ENCODE measurements at places on chromosomes 1 and 21.

- no peak for DNase-seq
Measured at GRCh38 chr1:225424562-225425200, 3.2 kb downstream of the LBR start.

GRCh38 chr1:88133991-88134390 lies 550.1 kb upstream of the PKN2 start:
- DNase-seq, result no peak

DNA sequence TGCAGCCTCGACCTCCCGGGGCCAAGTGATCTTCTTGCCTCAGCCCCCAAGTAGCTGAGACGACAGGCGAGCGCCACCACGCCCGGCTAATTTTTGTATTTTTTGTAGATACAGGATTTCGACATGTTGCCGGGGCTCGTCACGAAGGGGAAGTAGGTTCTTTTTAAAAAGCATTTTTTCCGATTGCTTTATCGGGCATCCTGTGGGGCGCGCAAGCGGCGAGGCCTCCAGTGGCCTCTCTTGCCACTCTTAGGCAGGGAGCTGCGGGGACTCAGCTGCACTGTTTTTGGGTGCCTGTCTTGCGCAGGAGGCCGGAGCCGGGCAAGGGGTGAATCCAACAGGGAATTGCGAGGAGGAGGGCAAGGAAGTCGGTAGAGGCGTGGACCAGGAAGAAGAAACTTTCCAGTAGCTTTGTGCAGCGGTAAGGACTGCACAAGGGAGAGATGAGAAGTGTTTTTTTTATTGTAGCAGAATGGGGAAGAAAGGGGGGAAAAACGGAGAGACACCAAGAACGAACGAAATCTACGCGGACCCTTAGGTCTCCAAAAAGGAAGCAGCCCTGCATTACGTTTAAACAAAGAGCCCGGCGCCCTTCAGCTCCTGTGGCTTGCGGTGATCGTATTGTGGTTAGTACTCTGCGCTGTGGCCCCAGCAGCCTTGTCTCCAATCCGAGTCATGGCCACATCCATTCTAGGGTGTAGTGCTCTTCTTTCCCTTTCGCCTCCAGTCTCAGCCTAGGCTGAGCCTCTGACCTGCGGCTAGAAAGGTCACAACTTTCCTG lies 164.8 kb downstream of the PPIAL4G start:
- no peak for DNase-seq

GRCh38 chr1:43279161-43279560 lies 6.2 kb downstream of the C1orf210 start:
- DNase-seq, result no peak

- no peak for DNase-seq
Measured at GRCh38 chr21:46005481-46005881, 23.9 kb downstream of the COL6A1 start.

GRCh38 chr1:41382480-41383090 lies 21.4 kb downstream of the FOXO6 start:
- DNase-seq, result no peak

DNA sequence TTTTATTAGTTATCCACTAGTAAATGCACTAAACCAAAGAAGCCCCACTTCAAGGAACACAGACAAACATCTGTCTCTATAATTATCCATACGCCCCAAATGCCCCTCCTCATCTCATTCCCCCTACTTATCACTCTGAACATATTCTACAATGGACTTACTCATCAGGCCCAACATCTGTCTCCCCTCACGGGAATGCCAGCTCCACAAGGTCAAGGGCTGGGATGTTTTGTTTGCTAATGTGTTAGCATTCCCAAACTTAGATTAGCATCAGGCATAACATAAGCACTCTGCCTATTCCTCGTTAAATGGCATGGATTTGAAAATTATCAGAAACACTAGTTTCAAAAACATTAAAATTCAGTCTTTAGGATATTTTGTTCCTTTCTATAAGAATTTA lies 279.5 kb downstream of the DSCAM start:
- DNase-seq, result no peak

DNA sequence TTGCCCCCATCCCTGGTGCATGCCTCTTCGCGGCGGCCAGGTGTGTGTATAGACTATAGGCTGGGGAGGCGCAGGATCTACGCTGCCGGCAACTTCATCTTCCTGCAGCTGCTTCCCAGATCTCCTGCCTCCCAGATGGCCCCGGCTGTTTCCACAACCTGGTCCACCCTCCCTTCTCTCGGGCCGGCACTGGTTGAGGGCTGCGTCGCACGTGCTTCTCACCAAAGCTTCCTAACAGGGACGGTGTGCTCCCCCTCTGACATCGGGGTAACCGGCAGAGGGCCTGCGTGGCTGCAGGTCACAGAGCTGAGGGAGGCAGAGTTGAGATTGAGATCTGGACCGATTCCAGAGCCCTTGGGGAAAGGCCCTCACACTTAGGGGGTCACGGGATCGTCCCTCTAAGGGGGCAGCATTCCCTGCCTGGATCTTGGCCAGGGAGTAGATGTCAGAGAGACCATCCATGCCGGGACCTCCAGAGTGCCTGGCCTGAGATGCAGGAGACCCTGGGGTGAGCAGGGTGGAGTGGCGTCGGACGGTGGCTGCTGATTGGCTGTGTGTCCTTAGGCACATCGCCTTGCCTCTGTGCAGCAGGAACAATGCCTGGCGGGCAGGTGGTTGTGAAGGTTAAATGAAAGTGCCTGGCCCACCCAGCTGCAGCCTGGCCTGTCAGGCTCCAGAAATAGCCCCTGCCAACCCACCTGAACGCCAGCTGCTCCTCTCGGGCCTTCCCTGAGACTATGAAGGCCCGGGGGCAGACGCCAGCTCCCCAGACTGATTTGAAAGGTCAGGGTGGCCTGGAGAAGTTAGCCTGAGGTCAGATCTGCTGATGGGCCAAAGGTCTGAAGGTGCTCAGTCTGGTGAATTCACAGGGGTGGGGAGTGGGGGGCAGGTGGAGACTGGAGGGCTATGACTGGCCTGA lies 6.1 kb upstream of the MASP2 start:
- no peak for DNase-seq

DNA sequence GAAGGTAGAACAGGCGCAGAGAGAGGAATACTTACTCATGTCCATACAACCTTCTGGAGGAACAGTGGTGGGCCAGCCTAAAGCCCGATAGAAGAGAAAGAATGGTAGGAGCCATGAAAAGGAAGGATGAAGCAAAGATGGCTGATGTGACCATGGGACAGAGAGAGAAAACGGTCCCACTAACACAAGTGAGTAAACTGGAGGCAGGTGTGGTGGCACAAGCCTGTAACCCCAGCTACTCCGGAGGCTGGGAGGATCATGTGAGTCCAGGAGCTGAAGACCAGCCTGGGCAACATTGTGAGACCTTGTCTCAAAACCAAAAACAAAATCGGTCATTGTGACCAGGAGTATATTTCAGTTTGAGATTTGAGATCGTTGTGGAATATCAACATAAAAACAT lies 49.4 kb downstream of the C1orf198 start:
- DNase-seq, result no peak

DNA sequence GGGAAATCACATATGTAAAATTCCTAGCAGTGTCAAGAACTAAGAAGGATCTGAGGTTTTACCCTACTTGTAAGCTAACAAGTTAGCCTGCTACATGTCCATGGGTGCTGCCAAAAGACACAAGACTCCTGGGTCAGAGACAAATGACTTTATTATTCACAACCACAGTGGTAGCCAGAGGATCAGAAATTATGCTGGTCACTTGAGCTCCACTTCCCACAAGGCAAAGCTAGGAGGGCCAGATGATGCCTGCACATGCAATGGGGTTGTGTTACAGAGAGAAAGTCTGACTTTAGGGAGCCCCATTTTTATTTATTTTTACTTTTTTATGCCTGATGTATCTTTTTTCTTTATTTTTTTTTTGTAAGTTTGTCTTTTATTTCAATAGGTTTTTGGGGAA lies 136.8 kb downstream of the S1PR1 start:
- DNase-seq, result no peak

GRCh38 chr1:119226321-119226720 lies 85.9 kb upstream of the WARS2 start:
- DNase-seq, result no peak

GRCh38 chr1:227318853-227319607 lies 738 bp upstream of the CDC42BPA start:
- peak; percentile 50 for DNase-seq

GRCh38 chr1:171858696-171859095 lies 17.4 kb downstream of the DNM3 start:
- DNase-seq, result no peak

- DNase-seq, result no peak
Measured at GRCh38 chr1:91513160-91513559, 12.5 kb downstream of the CDC7 start.

DNA sequence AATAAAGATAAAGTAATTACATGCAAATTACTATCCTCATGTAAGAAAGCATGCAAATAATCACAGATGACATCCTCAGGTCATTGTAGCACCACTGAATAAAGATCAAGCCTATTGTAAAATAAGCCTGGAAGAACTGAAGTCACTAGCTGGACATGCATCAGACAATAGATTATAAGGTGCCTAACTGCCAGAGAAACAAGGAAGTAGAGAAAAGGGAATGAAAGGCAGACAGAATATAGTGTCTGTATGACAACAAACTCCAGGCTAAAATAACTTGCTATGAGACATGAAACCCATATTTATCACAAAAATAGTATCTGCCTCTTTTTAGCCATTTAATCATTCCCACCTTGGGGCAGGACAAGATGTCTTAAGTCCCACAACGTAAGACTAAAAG lies 108.7 kb downstream of the ENAH start:
- no peak for DNase-seq

- DNase-seq, result no peak
Measured at GRCh38 chr1:32896451-32896850, 4.7 kb downstream of the TMEM54 start.

- no peak for DNase-seq
Measured at GRCh38 chr1:151773702-151774101, 10.4 kb upstream of the MRPL9 start.

- no peak for DNase-seq
Measured at GRCh38 chr1:14923727-14924452, 229.7 kb upstream of the TMEM51 start.

DNA sequence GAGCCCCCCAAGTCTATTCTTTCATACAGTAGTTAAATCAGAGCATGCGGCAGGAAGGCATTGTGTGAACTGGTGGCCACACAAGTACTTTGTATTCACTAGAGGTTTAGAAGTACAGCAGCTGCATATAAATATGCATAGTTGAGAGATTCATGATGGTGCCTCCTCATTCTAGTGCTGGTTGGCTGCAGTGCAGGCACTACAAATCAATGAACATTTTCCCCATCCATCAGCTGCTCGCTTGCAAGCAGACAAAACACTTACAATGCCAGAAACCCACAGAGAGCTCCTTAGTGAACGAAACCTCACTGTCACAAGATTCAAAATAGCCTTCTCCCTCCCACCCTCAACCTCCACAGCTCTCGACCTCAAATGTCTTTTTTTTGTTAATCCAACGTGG lies 726.2 kb downstream of the USP25 start:
- no peak for DNase-seq

DNA sequence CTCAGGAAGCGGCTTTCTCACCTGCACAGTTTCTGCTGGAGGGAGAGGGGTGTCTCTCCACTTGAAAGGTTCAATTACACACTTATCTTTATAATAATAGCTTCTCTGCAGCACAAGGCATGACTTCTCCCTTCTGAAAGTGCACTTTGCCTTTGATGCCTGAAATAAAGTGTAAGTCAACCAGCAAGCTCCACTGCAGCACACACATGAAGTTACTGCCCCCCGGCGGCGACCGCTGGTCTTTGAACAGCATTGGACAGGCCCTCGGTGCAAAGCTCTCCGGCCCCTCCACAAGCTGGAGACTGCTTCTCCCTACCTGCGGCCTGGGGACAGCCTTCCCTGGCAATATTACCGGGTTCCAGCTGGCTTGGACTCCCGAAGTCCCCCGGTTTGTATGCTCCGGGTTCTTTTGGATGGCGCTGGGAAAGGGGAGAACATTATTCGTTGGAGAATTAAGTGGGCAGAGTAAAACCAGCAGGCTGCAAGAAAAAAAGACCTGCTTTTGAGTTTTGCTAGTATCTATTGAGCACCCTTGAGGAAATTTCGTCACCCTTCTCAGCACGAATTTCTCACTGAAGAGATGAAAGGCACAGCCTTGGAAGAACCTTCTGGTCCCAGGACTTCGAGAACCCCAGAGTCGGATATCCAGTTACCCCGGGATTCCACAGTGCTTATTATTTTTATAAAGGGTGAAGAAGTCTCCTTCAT lies 11.8 kb downstream of the RCAN1 start:
- peak; percentile 79 for DNase-seq

GRCh38 chr1:147798731-147799130 lies 38.3 kb upstream of the GJA5 start:
- no peak for DNase-seq

GRCh38 chr1:173429471-173430402 lies 47.4 kb upstream of the PRDX6 start:
- DNase-seq, result no peak

GRCh38 chr1:162009501-162010174 lies 14.0 kb downstream of the OLFML2B start:
- no peak for DNase-seq

- no peak for DNase-seq
Measured at GRCh38 chr1:52727114-52727586, 897 bp downstream of the ZYG11B start.

DNA sequence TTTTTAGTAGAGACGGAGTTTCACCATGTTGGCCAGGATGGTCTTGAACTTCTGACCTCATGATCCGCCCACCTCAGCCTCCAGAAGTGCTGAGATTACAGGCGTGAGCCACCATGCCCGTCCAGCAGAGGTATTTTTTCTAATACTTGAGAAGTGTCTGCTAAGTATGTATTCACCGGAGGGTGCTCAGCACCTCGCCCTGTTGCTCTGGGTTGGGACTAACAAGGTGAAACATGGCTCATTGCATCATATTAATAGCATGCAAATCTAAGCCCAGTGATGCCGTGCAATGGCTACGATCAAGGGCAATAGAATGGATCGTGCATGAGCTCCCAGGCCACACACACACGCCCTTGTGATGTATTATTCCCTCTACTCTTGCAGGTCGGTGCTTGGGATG lies 68.7 kb downstream of the PDE9A start:
- no peak for DNase-seq

- DNase-seq, result no peak
Measured at GRCh38 chr1:201877877-201878401, 10.8 kb upstream of the SHISA4 start.

- DNase-seq, result no peak
Measured at GRCh38 chr1:231808116-231808515, 181.5 kb downstream of the DISC1 start.

GRCh38 chr1:154493276-154493675 lies 8.7 kb upstream of the TDRD10 start:
- DNase-seq, result no peak

- DNase-seq, result no peak
Measured at GRCh38 chr1:172429331-172430127, 9.0 kb downstream of the C1orf105 start.

GRCh38 chr21:44952929-44953627 lies 13.2 kb downstream of the SLX9 start:
- DNase-seq, result no peak

GRCh38 chr1:201544710-201545109 lies 5.8 kb downstream of the NAV1 start:
- no peak for DNase-seq

DNA sequence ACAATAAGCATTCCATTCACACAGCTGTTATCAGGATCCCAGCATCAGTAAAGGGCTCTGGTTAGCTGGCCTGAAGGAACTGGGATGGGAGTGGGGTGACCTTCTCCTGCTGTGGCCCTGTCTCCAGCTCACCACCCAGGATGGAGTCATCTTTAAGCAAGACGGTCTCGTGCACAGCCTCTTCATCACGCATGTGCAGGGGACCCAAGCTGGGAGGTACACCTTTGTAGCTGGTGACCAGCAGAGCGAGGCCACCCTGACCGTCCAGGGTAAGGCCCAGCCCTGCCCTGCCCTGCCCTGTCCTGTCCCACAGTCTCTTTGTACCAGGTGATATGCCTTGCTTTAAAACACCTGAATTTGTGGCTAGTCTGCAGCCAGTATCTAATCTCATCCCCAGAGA lies 24.3 kb downstream of the IGFN1 start:
- no peak for DNase-seq

All from cerebellar nuclear complex (tissue), 1 donor.